ENCODE measurements at places on chromosomes 1 and 21.

DNA sequence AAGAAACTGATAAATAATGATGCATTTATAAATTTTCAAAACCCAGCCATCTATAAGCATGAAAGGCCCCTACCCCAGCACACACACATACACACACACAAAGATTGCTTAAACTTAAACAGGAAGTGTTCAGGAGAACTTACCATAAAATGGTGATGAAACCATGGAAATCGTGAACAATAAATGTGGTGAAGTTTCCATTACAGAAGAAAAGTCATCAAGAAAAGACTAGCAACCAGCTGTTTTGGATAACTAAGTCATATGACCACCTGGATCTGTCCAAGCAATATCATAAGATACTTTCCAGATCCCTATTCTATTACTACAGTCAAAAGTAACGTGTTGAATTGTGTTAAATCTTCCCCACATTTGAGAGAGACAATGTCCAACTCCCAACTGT lies 24.1 kb downstream of the RGS5 start:
- no peak for DNase-seq
- no peaks in the 10 kb centered on the region for H3K4me1 ChIP-seq
- H3K36me3 ChIP-seq: no peaks in the 10 kb centered on the region
- H3K27ac ChIP-seq: no peak overlapping the region

GRCh38 chr1:44860331-44860730 lies 17.3 kb upstream of the PTCH2 start:
- H3K36me3 ChIP-seq: peaks cover 52% of the 10 kb centered on the region
- no peak overlapping the region for H3K27ac ChIP-seq
- H3K4me1 ChIP-seq: no peaks in the 10 kb centered on the region

- no peak overlapping the region for H3K4me3 ChIP-seq
- H3K27me3 ChIP-seq: peaks cover 33% of the 10 kb centered on the region
- no peak overlapping the region for H3K27ac ChIP-seq
Measured at GRCh38 chr1:9993561-9994075, 3.4 kb upstream of the RBP7 start.

- H3K4me1 ChIP-seq: peaks cover 6% of the 10 kb centered on the region
- no peaks in the 10 kb centered on the region for H3K27me3 ChIP-seq
- no peak for DNase-seq
Measured at GRCh38 chr1:91759076-91759475, 126.9 kb downstream of the TGFBR3 start.

DNA sequence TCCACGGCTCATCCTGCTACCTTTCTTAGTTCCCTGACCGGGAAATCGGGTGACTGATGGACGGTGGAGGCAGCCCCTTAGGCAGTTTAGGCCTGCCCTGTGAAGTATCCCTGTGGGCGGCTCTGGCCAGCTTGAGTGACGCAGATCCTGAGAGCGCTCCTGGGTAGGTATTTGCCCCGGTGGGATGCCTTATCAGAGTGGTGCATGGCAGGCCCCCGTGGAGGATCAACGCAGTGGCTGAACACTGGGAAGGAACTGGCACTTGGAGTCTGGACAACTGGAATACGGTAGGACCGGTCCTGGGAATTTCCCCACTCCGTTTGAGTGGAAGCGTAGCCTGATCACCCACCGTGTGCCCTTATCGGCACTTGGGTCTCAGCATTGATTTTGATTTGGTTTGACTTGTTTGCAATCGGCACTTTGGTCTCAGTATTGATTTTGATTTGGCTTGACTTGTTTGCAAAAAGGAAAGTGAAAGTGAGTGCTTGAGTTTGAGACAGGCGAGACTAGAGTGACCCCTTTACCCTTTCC lies 15.2 kb downstream of the PLA2G2F start:
- no peaks in the 10 kb centered on the region for H3K36me3 ChIP-seq
- no peaks in the 10 kb centered on the region for H3K27me3 ChIP-seq
- peak overlapping the region; percentile 19 for H3K27ac ChIP-seq
- DNase-seq: no peak

DNA sequence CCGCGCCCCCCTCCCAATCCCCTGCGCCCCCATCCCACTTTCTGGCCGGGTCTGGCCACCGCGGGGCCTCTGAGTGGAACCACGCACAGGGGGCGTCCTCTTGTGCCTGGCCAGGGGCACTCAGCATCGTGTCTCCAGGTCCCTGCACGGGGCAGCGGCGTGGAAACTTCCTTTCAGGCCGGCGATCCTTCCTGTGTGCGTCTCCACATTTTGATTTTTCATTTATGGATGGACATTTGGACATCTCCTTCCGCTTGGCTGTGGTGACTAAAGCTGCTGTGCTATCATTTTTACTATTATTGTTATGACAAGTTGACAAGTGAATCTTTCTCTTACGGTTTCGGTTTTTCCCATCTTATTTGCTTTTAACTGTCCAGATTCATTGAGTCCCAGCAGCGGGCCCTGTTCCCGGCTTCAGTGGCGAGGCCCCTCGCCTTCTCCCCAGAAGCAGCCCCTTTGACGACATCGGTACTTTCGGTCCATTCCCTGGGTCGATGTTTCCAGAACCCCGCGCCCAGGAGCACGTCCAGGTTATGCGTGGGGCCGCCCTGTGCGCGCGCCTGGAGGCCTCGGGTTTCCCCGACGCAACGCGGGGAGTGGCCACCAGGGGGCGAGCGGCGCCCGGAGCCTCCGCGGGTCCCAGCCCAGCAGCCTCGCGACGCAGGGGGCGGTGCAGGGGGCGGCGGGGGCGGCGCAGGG lies 12.4 kb upstream of the SLC19A1 start:
- no peaks in the 10 kb centered on the region for H3K27me3 ChIP-seq
- peak overlapping the region; percentile 62 for H3K4me3 ChIP-seq
- peak; percentile 95 for DNase-seq
- peaks cover 38% of the 10 kb centered on the region for H3K4me1 ChIP-seq
- peak overlapping the region; percentile 62 for H3K27ac ChIP-seq
- H3K36me3 ChIP-seq: no peaks in the 10 kb centered on the region

DNA sequence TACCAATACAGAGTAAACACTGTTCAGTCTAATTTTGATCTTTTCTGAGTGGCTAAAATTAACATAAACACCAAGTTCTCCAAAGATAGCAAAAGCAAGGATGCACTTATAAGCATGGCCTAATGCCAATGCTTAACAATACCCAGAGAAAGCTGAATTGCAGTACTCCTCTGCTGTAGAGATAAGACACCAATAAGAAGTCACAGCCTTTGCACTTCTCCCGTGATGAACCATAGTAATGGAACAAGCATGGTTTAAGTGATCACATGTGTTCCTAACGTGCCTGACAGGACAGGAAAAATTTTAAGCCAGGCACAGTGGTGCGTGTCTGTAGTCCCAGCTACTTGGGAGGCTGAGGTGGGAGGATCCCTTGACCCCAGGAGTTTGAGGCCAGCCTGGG lies 5.6 kb downstream of the PRDX1 start:
- no peak for DNase-seq
- peak overlapping the region; percentile 6 for H3K4me3 ChIP-seq
- no peak overlapping the region for H3K27ac ChIP-seq
- H3K27me3 ChIP-seq: no peaks in the 10 kb centered on the region

DNA sequence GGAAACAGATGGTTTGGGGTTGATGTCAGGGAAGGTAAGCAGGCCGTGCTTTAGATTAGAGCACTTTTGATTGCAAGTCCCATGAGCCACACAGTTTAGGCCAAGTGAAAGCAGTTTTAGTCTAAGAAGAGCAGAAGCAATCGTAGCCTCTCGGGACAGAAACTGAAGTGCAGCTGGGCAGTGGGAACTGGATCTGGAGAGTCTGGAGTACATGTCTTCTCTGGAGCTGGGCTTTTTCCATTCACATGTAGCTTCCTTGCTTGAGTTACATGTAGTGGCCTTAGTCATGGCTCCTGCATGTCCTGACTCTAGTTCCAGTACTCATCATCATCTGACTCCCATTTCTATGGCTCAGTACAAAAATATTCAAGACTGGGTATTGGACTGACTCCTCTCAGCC lies 16.7 kb downstream of the CAMTA1 start:
- no peak for DNase-seq
- no peak overlapping the region for H3K27ac ChIP-seq
- peaks cover 73% of the 10 kb centered on the region for H3K4me1 ChIP-seq
- no peak overlapping the region for H3K4me3 ChIP-seq
- H3K27me3 ChIP-seq: no peaks in the 10 kb centered on the region

- peak overlapping the region; percentile 81 for H3K4me3 ChIP-seq
- DNase-seq: peak; percentile 71
- peak overlapping the region; percentile 96 for H3K27ac ChIP-seq
- peaks cover 41% of the 10 kb centered on the region for H3K4me1 ChIP-seq
Measured at GRCh38 chr1:207752456-207752998, 673 bp downstream of the CD46 start.

DNA sequence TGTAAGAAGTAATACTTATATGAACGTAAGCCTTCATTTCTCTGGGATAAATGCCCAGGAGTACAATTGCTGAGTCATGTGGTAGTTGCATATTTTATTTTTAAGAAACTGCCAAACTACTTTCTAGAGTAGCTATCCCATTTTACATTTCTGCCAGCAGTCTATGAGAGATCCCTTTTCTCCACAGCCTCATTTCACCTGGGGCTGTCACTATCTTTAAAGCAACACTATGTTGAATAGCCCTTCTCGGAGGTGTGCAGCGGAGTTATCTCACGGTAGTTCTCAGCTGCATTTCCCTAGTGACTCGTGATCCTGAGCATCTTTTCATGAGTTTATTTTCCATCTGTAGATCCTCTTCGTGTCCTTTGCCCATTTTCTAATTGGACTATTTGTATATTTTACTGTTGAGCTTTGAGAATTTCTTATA lies 93.4 kb downstream of the ADARB1 start:
- no peak overlapping the region for H3K4me3 ChIP-seq
- no peaks in the 10 kb centered on the region for H3K4me1 ChIP-seq
- no peaks in the 10 kb centered on the region for H3K36me3 ChIP-seq
- no peak for DNase-seq
- no peaks in the 10 kb centered on the region for H3K27me3 ChIP-seq
- H3K27ac ChIP-seq: no peak overlapping the region

DNA sequence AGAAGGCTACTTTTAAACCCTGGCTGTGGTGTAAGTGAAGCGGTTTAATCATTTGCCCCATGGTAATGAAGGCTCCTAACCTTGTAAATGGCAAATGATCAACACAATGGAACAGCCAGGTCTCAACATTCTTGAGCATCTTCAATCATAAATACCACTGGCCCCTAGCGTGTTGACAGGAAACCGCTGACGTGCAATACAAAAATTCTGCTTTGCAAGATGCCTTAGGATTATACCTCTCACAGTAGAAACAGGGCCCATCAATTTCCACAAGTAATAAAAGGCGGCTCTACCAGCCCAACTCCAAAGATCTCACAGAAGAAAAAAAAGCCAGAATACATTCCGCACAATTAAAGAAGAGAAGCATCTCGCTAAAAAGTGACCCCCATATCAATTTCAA lies 32.8 kb downstream of the LGALS8 start:
- no peaks in the 10 kb centered on the region for H3K4me1 ChIP-seq
- no peaks in the 10 kb centered on the region for H3K27me3 ChIP-seq
- peaks cover 65% of the 10 kb centered on the region for H3K36me3 ChIP-seq
- no peak for DNase-seq
- H3K27ac ChIP-seq: no peak overlapping the region

DNA sequence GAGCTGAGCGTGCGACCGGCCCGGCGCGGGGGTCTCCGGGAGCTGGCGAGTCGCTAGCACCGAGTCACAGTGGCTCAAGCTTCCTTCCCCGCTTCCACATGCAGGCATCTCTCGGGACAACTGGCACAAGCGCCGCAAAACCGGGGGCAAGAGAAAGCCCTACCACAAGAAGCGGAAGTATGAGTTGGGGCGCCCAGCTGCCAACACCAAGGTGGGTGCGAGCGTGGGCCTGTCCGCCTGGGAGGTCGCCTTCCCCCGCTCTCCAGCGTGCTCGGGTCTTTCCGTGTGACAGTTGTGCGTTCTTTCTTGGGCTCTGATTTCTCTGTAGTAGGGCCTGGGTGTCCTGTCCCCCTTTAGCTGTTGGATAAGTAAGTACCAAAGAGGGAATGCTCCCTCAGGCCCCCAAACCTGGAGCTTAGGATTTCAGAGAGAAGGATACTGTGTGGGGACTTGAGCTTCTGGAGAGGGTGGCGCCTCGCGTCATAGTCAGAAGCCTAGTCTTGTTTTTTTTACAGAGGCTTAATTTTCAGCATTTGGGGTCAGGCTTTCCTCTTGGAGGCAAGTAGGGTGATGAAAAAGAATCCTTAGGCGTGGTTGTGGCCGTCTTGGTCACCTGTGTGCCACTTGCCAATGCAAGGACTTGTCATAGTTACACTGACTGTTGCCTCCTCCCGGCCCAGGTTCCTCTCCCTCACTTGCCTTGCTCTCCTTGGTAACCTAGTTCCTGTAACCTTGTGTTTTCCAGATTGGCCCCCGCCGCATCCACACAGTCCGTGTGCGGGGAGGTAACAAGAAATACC lies 790 bp downstream of the RPS8 start:
- peak overlapping the region; percentile 66 for H3K4me3 ChIP-seq
- DNase-seq: no peak
- H3K36me3 ChIP-seq: peaks cover 50% of the 10 kb centered on the region
- H3K27ac ChIP-seq: peak overlapping the region; percentile 99
- peaks cover 36% of the 10 kb centered on the region for H3K4me1 ChIP-seq
- H3K27me3 ChIP-seq: no peaks in the 10 kb centered on the region

GRCh38 chr1:174872615-174873058 lies 127.1 kb upstream of the CACYBP start:
- H3K27ac ChIP-seq: no peak overlapping the region
- H3K4me1 ChIP-seq: peaks cover 13% of the 10 kb centered on the region

DNA sequence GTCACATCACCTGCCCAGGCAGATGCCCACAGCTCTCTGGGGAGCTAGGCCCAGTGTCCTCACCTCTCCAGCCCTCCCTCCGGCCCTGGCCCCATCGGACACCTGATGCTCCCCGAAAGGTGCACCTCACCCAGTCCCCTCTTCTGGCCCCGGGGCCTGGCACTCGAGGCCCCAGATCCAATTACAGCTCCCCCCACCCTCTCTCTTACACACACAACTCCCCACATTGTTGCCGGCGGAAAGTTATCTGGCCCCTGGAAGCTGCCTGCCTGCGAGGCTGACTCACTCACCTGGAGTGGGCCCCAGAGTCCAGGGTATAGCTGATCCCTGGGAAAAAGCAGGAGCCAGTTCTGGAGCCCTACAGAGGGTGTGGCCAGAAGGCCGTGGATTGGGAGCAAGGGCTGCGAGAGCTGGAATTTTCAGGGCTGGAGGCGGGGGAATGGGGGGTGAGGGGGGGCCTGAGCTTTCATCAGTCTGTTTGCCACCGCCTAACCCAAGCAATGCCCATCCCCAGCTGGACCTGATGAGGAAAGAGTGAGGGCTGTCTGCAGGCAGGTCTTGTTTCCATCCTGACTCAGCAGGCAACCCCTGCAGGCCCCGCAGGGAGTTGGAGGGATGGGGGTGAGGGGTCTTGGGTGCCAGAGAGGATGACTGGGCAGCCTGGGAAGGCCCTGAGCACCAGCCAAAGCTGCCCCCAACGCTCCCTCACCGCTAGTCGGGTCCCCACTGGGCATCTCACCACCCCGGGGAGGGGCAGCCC lies 948 bp downstream of the FBXO2 start:
- H3K4me3 ChIP-seq: peak overlapping the region; percentile 74
- no peaks in the 10 kb centered on the region for H3K27me3 ChIP-seq
- DNase-seq: peak; percentile 88
- peak overlapping the region; percentile 82 for H3K27ac ChIP-seq
- peaks cover 59% of the 10 kb centered on the region for H3K4me1 ChIP-seq
- H3K36me3 ChIP-seq: peaks cover 10% of the 10 kb centered on the region

Data from stomach (tissue), 19 donors.